CD14-positive monocyte (primary cell): ENCODE measurements at places on chromosomes 16 and 17.

GRCh38 chr17:81380666-81381518 is 14.4 kb upstream of the BAHCC1 start:
- DNase-seq, result no peak

- no peak for DNase-seq
Observed at GRCh38 chr17:66830451-66830850, 4.5 kb upstream of the CACNG5 start.

GRCh38 chr16:2598723-2599122 is 60.9 kb downstream of the PDPK1 start:
- no peak for DNase-seq

DNA sequence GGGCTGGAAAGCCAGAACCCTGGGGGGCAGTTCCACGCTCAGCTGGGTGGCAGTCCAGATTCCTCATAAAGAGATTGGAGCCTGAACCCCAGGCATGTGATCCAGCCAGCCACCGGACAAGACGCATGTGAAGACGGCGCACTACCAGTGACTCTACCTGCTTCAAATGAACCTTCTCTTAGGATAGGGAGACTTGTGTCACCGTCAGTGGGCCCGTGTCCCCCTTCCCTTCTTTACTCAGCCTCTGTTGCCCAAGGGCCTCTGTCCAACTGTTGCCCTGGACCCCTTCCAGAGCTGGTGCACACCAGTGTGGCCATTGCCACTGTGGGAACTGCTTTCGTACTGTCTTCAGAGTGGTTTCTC is 18.2 kb downstream of the CLUAP1 start:
- no peak for DNase-seq

- no peak for DNase-seq
Observed at GRCh38 chr16:78551487-78552085, 452.1 kb downstream of the WWOX start.

DNA sequence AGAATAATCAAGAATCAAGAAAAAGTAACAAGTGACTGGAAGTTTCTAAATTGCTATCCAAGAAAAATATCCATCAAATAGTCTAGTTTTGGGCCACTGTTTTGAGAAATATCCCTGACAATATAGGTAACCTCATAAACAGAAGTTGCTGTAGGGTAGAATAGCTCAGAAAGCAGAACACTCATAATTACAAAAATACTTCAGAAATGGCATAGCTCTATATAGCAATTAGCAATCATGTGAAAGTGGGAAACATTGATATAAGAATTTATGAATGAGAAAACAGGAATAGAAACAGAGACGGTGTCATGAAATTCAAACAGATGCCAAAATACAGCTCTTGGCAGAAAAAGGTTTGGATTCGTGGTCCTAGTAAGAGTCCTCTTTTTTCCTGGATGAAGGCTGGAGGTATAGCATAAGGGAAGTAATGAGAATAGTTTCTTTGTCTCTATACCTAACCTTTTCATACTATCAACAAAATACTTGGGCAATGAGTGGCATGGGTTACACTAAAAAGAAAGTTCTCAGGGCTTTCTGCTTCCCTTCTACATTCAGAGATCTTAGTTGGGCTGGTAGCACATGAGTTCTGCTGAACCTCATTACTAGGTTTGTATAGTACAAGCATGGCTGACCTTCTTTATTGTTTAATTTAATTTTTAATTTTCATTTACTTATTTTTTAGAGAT is 33.5 kb downstream of the SPAG9 start:
- DNase-seq, result no peak

DNA sequence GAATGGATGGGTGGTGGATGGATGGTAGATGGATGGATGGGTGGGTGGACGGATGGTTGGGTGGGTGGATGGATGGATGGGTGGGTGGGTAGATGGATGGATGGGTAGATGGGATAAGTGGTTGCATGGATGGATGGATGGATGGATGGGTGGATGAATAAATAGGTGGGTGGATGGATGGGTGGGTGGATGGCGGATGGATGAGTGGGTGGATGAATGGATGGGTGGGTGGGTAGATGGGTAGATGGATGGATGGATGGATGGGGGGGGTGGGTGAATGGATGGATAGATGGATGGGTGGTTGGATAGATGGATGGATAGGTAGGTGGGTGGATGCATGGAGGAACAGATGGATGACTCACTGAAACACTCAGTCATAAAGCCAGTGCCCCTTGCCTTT is 51.0 kb upstream of the FASN start:
- no peak for DNase-seq

- no peak for DNase-seq
Observed at GRCh38 chr17:81537856-81538555, 9.8 kb downstream of the FSCN2 start.

GRCh38 chr17:79955167-79955549 is 80.5 kb downstream of the TBC1D16 start:
- DNase-seq, result no peak

DNA sequence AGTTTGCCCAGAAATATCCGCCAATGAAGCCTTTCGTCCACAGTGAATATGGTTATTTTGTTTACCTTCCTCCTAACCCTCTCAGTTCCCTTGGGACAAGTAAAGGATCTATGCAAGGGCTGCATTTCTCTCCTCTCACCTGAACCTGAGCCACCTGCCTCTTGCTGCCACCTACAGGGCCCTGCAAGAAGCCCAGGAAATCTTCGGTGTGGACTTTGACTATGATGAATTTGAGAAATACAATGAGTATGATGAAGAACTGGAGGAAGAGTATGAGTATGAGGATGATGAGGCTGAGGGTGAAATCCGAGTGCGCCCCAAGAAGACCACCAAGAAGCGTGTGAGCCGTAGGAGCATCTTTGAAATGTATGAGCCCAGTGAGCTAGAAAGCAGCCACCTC is 14.0 kb downstream of the SUPT6H start:
- no peak for DNase-seq

- DNase-seq, result no peak
Observed at GRCh38 chr17:80792373-80792781, 199.3 kb upstream of the CHMP6 start.

GRCh38 chr17:78383725-78384471 is 5.4 kb downstream of the PGS1 start:
- peak; percentile 95 for DNase-seq

DNA sequence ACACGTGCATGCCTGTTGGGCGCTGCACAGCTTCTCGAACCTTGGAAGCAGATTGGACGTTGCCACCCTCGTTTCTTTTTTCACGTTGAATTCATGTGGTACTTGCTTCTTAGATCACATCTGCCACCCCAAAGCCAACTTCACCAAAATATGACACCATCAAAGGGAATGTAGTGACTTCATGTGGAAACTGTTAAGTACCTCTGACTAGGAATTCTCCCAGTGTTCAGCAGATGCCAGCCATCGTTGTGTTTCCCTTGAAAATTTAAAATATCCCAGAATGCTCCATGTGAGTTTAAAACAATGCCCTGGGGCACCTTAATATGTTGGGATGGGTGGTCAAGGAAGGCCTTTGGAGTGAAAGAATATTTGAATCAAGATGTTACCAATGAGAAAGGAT is 22.6 kb upstream of the FAM20A start:
- DNase-seq, result no peak

- DNase-seq, result no peak
Observed at GRCh38 chr17:65931246-65932149, 260.4 kb downstream of the CEP112 start.

- no peak for DNase-seq
Observed at GRCh38 chr16:9778849-9779248, 403.4 kb downstream of the GRIN2A start.

DNA sequence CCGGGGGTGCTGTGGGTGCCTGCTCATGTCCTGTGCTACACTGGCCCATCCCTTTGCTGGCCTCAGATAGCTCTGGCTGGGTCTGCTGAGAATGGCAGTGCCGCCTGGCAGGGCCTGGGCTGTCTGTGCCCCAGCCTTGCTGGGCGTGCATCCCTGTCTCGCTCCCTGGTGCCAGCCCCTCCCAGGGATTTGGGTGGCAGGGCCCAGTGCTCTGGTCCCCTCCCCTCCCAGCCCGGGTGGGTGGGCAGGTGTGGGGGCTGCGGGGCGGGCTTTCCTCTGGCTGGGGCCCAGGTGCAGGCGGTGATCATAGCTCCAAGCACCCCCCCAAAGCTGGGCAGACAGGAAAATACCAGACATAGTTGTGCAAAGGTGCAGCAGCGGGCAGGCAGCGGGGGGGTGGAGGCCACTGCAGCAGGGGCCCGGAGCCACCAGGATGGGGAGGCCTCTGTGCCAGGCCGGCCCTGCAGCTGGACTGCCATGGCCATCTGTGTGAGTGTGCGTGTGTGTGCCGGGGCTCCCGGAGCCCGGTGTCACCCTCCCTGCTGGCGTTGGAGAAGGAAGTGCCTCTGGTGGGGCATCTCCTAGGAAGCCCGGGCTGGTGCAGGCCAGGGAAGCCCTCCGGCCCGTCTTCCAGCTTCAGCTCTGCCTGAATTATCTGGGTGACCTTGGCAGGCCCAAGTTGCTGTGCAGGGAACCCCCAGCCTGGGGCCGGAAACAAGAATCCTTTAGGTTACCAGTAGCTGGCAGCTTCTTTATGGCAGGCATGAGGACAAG is 7.4 kb downstream of the GLIS2 start:
- no peak for DNase-seq

GRCh38 chr17:35616536-35616935 is 29.4 kb downstream of the AP2B1 start:
- DNase-seq, result no peak

- DNase-seq, result no peak
Observed at GRCh38 chr16:17193566-17194100, 277.1 kb downstream of the XYLT1 start.

- no peak for DNase-seq
Observed at GRCh38 chr16:49262501-49262900, 19.1 kb downstream of the CBLN1 start.

- no peak for DNase-seq
Observed at GRCh38 chr17:79633154-79633553, 22.3 kb upstream of the RBFOX3 start.

DNA sequence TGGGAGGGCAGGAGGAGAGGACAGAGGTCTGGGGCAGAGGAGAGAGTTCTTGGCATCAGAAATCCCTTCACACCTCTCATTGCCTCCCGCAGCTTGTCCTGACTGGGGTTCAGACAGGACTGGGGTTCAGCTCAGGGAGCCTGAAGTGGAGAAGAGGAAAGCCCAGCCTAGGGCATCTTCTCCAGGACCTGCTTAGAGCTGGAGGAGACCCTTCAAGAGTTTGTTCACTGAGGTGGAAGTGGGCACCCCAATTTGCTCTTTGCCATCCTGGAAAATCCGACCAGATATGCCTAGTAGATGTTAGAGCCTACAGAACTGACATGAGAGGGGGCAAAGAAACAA is 2.0 kb downstream of the HOXB3 start:
- no peak for DNase-seq

DNA sequence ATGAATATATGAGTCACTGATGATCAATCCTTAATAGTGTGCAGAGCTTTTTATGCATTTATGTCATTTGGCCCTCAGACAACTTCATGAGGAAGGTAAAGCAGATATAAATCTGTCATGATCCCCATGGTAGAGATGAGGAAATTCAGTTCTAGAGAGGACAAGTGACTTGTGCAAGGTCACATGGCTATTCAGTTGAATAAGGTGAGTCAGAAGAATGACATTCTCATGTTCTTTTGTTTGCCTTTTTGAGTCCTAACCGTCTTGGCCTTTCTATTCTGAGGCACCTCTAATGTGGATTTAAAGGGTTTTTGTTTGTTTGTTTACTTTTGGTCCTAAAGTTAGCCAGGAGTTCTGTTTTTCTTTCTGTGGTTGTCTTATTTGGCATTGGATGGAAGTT is 116.2 kb upstream of the ELAC2 start:
- DNase-seq, result no peak
